Activated T-cell treated with anti-CD3 and anti-CD28 coated beads, Interleukin-2, amount 50 U/mL, for 48 hours (primary cell): ENCODE measurements at places on chromosomes 11 and 22.

GRCh38 chr11:42329929-42330565 lies 870.6 kb upstream of the LRRC4C start:
- no peak for DNase-seq

DNA sequence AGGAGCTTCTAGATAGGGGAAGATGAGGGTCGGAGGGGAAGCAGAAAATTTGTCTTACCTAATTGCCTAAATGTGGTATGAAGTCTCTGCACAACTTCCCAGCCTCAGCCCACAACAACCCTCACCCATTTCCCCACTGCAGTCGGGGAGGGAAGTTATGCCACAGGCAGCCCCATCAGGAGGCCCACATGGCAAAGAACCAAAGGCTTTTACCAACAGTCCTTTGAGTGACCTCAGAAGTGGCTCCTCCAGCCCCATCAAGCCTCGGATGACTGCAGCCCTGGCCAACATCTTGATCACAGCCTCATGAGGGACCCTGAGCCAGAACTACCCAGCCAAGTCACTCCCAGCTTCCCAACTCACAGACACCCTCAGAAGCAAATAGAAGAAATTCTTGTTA lies 54.8 kb downstream of the CHST1 start:
- no peak for DNase-seq

GRCh38 chr11:81421251-81421860 lies 1312.3 kb downstream of the FAM181B start:
- no peak for DNase-seq

DNA sequence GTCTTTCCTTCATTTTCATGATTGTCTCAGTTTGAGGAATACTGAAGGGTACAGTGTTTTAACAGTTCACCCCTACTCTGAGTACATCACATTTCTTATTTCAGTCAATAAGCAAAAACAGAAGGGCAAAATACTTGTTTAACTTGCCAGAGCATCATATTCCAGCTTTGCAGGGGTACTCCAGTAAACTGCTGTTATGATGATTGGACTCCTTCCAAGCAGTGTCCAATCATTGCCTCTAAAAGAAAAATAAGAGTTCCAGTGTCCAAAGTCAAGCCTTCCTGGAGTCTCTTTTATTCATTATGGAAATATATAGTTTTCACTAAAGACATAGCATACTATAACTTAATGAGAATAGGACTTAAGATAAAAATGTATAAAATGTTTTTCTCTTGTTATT lies 105.1 kb downstream of the FANCF start:
- DNase-seq = no peak

DNA sequence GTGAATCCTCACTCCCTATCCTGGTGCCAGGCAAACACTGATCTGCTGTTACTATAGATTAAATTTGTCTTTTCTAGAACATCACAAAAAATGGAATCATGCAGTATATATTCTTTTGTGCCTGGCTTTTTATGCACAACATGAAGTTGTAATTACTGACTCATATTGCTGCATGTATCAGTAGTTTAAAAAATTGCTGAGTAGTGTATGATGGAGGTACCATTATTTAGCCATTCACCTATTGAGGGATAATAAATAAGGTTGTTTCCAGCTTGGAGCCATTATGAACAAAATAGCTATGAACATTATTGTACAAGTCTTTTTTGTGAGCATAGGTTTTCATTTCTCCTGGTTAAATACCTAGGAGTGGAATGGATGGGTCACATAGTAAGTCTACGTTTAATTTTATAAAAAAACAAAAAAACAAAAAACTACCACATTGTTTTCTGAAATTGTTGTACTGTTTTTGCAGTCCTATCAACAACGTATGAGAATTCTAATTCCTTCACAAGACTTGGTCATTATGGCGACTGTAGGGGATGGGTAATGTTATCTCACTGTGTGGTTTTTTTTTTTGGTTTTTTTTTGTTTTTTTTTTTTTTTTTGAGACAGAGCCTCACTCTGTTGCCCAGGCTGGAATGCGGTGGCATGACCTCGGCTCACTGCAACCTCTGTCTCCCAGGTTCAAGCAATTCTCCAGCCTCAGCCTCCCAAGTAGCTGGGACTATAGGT lies 111.6 kb downstream of the USP35 start:
- DNase-seq = no peak

- DNase-seq = no peak
These were observed 1.0 kb upstream of the ELF5 start for GRCh38 chr11:34514597-34514996.

DNA sequence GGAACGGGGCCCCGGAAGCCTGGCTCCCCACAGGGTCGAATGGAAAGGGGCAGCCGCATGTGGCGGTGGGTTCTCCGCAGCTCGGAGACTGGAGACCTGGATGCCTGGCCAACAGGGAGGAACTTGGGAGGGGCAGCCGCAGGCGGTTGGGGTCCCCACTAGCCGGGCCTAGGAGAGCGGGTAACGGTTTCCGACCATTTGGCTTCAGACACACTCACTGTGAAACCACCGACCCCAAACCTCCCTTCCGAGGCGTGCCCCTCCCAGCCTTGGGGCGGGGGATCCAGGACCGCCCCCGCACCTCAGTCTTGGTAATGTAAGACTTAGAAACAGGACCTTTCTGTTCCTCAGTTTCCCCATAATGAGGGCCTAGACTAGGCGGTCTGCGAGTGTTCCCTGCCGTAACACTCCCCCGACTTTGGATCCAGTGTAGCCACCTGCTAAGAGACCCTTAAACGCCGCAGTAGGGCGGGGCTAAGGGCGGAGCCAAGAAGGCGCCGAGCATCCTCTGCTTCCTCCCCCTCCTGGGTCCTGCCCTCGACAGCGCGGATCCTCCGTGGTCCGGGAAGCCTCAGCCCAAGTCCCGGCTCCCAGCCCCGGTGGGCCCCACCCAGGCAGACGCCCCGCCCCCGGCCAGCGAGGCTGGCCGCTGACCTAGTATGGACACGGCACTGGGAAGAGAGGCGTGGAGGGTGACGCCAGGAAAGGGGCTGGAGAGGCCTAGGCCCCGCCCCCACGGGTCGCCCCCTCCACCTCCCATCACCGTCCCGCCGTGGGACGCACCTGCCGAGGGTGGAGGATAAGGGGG lies 1.8 kb upstream of the RASGRP2 start:
- DNase-seq = peak; percentile 79

DNA sequence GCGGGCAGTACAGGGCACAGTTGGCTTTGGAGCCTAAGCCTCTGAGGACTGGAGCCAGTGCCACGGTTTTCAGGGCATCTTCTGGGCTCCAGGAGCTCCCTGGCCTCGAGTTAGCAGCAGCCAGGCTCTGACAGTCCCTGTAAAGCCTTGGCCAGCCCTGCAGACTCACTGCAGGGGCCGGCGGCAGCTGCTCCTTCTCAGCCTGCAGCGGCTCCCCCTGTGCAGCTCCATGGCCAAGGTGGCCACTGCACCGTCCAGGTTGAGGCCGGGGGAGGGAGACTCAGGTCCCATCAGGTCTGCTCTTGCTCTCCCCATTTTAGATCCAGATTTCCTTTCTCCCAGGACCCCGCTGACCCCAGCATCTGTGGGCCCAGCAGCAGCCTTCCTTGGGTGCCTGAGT lies 1461.1 kb downstream of the BRD1 start:
- no peak for DNase-seq

GRCh38 chr22:30235687-30236170 lies 10.8 kb downstream of the LIF start:
- no peak for DNase-seq

DNA sequence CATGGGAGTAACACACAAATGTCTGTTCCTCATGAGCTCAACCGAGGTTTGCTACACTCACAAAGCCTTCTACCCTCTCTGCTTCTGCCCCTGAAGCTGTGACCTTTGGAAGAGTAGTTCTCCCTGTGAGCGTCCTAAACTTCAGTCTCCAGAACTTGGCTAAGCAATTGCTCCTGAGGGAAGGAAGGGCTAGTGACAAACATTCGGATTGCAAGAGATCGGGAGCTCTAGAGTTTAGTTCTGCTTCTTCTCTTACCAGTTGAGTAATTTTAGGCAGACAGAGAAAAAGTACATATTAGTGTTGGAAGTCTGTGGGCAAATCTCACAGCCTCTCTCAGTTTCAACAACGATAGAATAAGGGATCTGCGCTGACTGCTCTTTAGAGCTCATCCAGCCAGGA lies 27.3 kb upstream of the ELF5 start:
- no peak for DNase-seq

GRCh38 chr11:12845739-12846358 lies 163.3 kb upstream of the RASSF10 start:
- no peak for DNase-seq

GRCh38 chr22:29029202-29030000 lies 32.2 kb downstream of the C22orf31 start:
- DNase-seq = no peak

DNA sequence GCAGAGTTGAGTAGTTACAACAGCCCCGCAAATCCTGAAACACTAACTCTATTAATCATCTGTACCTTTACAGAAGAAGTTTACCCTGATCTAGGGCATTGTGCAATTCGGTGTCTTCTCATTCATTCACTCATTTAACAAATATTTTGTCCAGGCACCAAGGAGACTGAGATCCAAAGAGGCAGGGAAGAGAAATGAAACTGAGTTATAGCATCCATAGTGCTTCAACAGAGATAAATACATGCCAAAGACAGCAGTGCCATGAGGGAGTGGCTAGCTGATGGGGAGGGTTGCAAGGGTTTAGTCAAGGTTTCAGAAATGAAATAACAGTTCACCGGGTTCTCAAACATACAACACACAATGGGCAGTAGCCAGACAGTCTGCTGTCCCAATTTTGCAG lies 40.2 kb upstream of the MTNR1B start:
- DNase-seq = no peak

DNA sequence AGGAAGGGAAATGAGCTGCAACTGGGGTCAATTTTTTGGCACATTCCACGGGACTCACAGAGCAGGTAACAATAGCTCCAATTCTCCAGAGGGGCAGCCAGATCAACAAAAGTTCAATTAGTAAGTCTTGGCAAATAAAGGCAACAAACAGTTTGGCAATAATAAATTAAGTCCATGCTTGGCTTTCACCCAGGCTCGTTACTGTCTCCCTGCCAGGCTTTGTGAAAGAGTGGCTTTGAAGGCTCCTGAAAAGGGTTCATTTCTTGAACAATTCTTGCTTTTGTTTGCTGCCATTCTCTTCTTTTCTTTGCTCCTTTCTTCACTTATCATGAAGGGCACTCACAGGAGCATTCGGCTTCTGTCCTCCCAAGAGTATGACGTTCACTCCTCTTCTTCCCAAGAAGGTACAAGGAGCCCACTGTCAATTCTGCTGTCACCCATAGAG lies 123.3 kb downstream of the APIP start:
- DNase-seq = no peak

- no peak for DNase-seq
These were observed 5.7 kb downstream of the PATE2 start for GRCh38 chr11:125772834-125773505.

DNA sequence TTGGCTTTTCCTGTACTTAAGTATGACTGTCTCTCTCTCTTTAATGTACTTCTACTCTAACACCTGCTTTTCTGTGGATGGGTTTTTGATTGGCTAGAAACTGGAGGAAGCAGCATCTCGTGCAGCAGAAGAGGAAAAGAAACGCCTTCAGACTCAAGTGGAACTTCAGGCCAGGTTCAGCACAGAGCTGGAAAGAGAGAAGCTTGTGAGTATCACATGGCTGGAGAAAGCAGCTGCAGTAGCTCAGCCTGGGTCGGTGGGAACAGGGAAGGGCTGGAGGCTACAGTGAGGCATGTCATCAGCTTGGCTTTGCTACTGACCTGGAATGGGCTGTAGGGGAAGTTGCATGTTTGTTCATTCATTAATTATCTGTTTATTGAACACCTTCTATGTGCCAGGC lies 74.2 kb downstream of the SWAP70 start:
- no peak for DNase-seq

DNA sequence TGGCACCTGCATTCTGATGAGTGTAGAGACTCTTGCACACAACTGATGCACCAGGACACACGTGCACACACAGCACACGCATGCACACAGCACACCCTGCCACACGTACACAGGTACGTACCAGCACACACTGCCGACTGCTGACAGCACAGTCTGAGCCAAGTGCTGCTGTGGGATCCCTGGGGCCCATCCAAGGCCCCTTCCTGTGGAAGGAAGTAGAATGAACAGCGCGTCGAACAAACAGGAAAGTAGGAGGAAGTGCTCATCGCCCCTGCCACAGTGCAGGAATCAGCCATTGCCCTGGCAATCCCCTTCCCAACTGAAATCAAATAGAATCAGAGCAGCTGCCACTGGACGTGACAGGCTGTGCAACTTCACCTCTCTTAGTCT lies 57.9 kb downstream of the CD82 start:
- peak; percentile 25 for DNase-seq

- DNase-seq = peak; percentile 78
These were observed 743 bp downstream of the USP47 start for GRCh38 chr11:11842421-11843008.

- no peak for DNase-seq
These were observed 32.4 kb upstream of the KCNA4 start for GRCh38 chr11:30049214-30049613.

- DNase-seq = no peak
These were observed 519.5 kb downstream of the OPCML start for GRCh38 chr11:133012803-133013202.

- DNase-seq = no peak
These were observed 78.1 kb downstream of the CD44 start for GRCh38 chr11:35216962-35217678.

DNA sequence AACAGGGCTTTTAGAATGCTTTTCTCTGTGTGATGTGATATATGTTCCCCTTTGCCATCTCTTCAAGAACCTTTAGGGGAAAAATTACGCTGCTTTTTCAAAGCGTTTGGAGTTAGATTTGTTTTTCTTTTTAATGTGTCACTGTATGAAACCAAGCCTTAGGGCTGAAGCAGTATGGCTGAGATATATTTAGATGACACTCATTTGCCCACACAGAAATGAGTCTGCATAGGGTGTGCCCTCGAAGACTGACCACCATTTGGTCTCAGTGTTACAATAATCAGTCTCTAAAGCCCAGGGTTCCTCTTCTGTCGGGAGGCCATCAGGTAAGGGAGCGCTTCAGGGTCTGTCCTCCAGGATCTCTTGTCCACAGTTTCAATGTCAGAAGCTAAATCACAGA lies 213.0 kb upstream of the NCAM1 start:
- DNase-seq = no peak

DNA sequence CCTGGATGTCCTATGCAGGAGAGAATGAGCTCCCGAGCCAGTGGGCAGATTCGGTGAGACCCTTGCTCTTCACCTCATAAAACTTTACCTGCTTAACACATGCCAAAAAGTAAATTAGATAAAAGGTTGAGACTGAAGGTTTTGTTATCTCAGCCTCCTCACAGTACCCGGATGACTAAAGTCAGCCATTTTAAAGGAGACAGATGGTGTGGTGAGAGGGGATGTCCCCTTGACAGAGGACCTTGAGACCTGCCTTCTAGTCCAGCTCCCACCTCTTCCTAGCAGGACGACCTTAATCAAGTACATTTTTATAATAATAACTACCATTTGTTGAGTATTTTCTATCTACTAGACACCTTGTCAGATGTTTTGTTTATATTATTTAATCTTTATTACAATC lies 39.7 kb downstream of the C11orf91 start:
- DNase-seq = no peak

GRCh38 chr11:85756401-85757200 lies 54.3 kb downstream of the SYTL2 start:
- DNase-seq = no peak

- DNase-seq = no peak
These were observed 25.7 kb downstream of the ELFN2 start for GRCh38 chr22:37401401-37402183.

- peak; percentile 66 for DNase-seq
These were observed 4.7 kb downstream of the FEN1 start for GRCh38 chr11:61797263-61797944.

GRCh38 chr22:17097701-17098100 lies 12.9 kb downstream of the IL17RA start:
- no peak for DNase-seq
